Hepatic stellate cell (primary cell): ENCODE measurements at places on chromosomes 5 and 9.

DNA sequence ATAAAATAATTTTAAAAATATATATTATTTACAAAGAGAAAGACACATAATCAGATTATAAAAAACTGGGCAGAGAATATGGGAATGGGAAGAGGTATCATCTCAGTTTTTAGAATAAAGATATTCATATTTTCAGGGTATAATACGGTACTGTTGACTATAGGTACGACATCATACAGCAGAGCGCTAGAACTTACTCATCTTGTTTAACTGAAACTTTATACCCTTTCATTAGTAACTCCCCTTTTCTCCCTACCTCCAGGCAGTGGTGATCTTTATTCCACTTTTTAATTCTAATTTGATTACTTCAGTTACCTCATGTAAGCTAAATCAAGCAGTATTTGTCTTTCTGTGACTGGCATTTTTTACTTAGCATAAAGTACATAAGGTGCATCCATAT lies 742.1 kb downstream of the MTRR start:
- DNase-seq = no peak

DNA sequence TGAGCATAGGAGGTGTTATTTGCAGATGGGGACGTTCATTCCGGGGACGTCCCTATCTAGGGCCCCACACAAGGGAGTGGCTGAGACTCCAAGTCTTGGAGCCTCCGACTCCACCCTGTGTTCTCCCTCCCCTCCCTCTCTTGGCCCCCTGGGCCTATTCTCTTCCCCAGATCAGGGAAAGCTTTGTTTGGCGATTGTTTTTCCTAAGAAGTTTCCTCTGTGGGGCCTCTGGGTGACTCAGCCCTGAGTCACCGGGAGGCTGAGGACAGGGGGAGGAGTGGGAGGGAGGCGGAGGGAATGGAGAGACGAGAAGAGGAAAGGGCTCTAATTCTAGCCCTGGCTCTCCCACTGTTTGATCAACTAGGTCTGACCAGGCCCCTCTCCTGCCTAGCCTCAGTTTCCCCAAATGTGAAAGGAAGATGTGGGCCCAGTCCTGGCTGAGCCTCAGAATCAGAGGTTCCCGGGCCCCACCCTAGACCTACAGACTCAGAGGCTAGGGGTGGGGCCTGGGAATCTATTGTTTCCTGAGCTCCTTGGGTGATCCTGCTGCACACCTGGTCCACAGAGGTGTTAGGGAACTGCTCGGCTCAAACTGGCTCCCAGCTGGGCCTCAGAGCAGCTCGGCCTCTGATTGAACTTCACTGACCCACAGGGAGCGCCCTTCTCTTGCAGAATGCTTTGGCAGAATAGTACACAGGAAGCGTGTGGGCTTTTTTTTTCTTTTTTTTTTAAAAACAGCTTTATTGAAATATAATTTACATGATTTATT lies 19.2 kb downstream of the GSN start:
- peak; percentile 93 for DNase-seq

DNA sequence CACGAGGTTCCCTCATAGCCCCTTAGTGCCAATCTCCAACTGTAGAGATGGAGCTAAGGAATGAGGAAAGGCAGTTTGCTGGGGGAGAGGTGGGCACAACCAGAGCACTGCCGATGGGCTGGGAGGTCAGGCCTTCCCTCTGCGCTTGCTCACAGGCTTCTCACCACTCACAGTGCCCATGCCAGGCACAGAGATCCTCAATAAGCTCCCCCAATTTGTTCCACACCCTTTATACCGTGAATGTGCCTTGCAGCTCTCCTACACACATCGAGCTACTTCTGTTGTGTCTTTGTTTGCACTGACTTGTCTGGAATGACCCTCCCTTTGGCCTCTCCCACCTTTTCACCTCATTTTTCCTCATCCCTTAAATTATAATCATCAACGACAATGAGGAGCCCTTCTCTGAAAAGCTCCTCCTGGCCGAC lies 1.6 kb upstream of the HK3 start:
- DNase-seq = no peak

GRCh38 chr9:107276966-107277710 lies 5.9 kb upstream of the RAD23B start:
- DNase-seq = no peak

GRCh38 chr5:134267366-134268018 lies 41.6 kb upstream of the PPP2CA start:
- DNase-seq = no peak

DNA sequence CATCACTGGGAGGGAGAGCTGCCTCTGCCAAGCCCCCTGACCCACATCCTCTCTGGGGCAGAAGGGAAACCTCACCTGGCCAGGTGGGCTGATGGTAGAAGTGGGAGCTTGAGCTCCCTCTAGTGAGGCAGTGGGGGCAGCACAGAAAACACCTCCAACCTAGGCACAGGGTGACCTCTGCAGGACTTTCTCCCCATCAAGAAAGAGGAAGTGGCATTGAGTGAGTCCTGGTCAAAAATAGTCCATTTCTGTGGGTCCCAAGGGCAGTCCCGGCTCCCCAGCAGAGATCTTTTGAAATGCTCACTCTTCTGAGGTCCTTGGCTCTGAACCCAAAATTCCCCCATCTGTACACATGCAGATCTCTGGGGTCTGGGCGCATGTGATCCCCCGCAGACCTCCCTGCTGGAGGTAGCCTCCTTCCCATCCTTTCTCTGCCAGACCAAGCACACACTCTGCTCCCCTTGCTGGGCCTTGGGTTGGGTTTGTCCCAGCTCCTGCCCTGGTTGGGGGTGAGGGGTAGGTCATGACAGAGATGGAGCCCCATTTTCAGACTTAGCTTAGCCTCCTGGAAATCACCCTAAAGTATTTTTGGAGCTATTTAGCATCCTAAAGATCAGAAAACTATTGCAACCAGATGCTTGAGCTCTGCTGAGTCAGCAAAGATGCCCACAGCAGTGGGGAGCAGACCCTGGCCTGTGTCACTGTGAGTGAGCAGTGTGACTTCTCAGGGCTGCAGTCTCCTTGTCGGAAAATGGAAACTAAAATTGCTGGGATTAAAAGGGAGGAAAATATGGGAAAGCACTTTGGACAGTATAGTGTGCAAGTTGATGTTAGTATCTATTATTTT lies 41.6 kb upstream of the LCP2 start:
- DNase-seq = no peak

GRCh38 chr9:22119522-22120158 lies 110.5 kb upstream of the CDKN2B start:
- no peak for DNase-seq

GRCh38 chr5:77915346-77915745 lies 139.2 kb upstream of the TBCA start:
- no peak for DNase-seq

- no peak for DNase-seq
Observed at GRCh38 chr9:82184524-82184923, 196.0 kb downstream of the SPATA31D1 start.

DNA sequence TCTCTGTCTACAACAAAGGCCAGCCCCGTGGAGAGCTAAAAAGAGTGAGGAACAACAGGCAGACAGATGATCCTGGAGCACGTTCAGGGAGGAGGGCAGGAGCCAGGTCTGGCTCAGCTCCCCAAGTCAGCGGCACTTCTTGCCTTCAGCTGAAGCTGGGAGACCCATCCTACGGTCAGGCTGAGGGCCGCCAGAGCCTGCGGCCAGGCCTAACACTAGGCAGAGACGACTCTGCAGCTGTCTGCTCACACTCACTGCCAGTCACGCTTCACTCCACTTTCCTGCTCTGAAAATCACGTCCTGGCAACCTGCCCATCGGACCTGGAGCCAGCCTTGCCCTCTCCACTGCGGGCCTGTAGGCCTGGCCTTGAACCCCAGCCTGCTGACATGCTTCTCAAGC lies 160.9 kb upstream of the LHFPL2 start:
- DNase-seq = no peak

GRCh38 chr9:35548571-35548970 lies 56.5 kb upstream of the TESK1 start:
- DNase-seq = no peak

- DNase-seq = no peak
Observed at GRCh38 chr5:57581222-57581621, 98.6 kb upstream of the ACTBL2 start.

GRCh38 chr9:133119846-133120500 lies 1.1 kb downstream of the RALGDS start:
- no peak for DNase-seq

GRCh38 chr9:134405527-134405926 lies 79.3 kb downstream of the RXRA start:
- no peak for DNase-seq

- DNase-seq = no peak
Observed at GRCh38 chr9:132663117-132663516, 6.7 kb downstream of the DDX31 start.

- DNase-seq = peak; percentile 31
Observed at GRCh38 chr5:109329333-109330237, 80.2 kb downstream of the PJA2 start.

- DNase-seq = no peak
Observed at GRCh38 chr5:140321796-140322195, 18.9 kb upstream of the PFDN1 start.

DNA sequence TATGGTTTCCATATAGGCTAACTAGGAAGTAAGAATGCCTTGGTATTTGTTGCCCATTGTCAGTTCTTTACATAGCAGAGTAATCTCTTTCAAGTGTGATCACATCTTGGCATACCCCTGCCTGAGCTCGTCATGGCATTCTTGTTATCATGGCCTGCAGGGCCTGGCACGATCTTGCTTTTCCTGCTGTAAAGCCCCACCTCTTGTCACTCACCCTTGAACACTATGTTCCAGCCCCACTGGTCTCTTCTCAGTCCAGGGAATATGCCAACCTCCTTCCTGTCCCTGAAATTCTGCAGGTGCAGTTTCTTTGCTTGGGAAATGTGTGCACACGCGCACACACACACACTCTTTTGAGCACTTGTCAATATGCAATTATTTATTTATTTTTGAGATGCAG lies 250.2 kb upstream of the DMRT1 start:
- DNase-seq = no peak

GRCh38 chr5:96868603-96869371 lies 7.5 kb upstream of the ERAP2 start:
- DNase-seq = peak; percentile 34

DNA sequence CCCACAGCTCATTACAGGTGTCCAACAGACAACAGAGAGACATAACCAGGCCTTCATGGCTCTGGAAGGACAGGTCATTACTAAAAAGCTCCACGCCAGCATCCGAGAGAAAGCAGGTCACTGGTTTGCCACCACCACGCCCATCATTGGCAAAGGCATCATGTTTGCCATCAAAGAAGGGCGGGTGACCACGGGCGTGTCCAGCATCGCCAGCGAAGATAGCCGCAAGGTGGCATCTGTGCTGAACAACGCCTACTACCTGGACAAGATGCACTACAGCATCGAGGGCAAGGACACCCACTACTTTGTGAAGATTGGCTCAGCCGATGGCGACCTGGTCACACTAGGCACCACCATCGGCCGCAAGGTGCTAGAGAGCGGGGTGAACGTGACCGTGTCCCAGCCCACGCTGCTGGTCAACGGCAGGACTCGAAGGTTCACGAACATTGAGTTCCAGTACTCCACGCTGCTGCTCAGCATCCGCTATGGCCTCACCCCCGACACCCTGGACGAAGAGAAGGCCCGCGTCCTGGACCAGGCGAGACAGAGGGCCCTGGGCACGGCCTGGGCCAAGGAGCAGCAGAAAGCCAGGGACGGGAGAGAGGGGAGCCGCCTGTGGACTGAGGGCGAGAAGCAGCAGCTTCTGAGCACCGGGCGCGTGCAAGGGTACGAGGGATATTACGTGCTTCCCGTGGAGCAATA lies 29.3 kb upstream of the WWC1 start:
- no peak for DNase-seq

- no peak for DNase-seq
Observed at GRCh38 chr9:118108971-118109370, 404.8 kb downstream of the TLR4 start.

DNA sequence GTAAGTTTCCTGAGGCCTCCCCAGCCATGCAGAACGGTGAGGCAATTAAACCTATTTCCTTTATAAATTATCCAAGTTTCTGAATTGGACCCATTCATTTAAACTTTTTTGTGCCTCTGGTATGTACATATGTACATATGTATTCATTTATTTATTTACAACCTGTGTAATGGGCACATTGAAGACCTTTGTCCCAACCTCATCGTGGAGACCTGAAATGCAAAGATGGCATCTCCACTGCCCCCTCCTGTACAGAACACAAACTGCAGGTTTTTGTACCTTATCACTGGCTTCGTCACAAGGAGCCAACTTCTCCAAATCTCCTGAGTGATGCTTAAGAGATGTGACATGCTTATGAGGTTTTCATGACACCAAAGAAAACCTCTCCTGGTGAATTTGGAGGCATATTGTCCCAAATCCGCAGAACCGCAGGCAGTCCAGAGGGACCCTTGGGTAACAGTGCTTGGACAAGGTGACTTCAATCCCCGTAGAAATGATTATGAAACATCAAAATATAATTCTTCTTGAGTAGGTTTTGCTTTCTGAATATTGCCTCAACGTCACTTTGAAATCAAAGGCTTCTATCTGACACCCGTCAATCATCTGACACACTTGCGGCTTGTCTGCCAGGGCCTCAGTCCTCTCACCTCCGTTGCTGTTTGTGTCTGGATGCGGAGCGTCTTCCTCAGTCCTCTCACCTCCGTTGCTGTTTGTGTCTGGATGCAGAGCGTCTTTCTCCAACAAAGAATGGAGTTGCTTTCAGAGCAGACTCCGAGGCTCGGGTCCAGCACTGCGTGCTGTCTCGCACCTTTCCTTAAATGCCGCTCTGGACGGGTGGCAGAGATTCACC lies 135.0 kb upstream of the IRX4 start:
- DNase-seq = peak; percentile 38

- no peak for DNase-seq
Observed at GRCh38 chr5:113099822-113100221, 123.2 kb downstream of the DCP2 start.

DNA sequence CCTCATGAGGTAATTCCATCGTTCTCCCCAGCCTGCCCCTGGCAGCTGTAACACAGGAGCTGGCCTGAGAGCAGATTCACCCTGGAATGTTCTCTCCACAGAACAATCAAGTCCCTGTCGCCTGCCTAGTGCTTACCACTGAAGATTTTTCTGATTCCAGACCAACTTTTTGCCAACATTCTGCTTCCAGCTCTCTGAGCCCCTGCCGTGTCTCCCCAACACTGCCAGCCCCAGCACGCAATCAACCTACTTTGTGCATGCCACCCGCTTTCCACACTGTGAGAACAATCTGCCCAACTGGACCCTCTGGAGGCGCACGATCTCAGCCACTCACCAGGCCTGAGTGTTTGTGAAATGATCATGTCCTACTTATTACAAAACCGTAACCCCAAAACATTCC lies 62.6 kb downstream of the PSMB7 start:
- DNase-seq = no peak
